ENCODE measurements at places on chromosomes 13 and 19. TPM values are rescaled to one million over a fixed set of nuclear protein-coding genes. Genes with fewer than 3 reads are reported as not detected.

GRCh38 chr13:45847554-45848224 lies 3.9 kb downstream of the SIAH3 start:
- no peak for DNase-seq

DNA sequence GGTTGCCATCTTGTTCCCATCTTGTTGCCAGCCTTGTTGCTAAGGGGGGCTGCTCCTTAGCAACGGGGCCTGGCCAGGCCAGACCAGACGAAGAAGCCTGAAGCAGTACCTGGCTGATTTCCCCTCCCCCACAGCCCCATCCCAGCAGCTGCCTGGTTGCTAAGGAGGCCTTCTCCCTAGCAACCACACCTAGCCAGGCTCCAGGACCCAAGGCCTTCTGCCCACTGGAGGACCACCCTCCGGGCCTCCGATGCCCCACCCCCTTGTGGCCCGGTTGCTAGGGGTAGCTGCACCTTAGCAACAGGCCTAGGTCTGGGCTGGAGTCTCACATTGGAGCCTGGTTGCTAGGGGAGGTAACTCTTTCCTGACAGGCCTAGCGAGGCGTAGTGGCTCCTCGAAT lies 3.9 kb downstream of the PRRG2 start:
- no peak for DNase-seq

- no peak for DNase-seq
Observed at GRCh38 chr19:31518216-31519020, 169.2 kb upstream of the TSHZ3 start.

DNA sequence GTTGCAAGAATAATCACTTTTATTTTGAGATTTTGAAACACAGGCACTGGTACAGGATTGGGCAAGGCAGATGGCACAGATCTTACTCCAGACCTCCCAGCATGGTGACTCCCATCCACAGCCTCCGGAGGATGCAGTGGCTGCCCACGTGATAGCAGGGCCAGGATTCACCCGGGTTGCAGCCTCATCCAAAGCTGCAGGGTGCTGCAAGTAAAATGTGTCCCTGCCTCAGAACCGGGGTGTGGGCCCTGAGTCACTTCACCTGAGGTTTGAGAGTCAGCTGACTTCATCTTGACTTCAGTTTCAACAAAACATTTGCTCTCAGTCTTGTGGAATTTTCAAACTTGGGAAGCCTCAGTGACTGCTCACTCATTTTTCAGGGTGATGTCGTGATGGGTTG lies 201.9 kb downstream of the FGF9 start:
- DNase-seq, result no peak

DNA sequence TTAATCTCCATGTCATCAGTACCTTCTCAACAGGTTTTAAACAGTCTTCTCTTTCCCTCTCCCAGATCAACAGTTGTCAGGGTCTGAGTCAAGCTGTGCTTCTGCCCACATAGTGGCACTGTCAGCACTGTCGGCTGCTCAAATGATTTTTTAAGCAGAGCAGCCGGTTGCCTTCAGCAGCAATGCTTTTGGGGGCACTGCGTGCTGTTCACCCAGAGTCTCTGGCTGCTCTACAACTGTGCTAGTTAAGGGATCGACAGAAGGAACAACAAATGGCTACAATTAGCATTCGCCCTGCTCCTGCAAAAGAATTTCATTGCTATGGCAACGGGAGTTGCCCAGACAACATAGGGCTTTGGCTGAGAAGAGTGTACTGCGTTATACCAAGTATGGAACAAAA lies 412.9 kb downstream of the DIAPH3 start:
- DNase-seq, result no peak

DNA sequence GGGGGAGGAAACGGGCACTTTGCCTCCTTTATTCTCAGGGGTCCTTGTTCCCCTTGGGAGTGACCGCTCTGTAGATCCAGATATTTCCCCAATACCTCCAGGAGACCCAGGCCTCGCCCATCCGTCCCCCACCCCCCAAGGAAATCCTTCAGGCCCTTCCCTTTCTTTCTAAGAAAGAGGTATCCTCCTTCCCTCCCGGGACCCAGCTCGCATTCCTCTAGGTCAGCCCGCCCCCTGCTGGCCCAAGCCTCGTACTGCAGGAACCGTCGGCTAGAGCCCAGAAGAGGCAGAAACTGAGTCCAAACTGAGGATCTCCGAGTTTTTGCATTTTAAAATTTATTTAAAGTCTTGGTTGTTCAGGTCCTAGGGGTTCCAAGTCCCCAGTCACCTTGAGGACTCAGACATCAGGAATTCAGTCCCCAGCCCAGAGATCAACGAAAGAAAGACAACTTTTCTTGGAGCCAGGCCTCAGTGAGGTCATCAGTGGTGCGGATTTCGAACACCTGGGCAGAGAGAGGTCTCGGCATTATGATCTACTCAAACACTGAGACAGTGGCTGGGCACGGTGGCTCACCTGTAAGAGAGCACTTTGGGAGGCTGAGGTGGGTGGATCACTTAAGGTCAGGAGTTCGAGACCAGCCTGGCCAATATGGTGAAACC lies 7.5 kb upstream of the LRFN1 start:
- peak; percentile 68 for DNase-seq

GRCh38 chr13:46554951-46555350 lies 2.0 kb downstream of the LRCH1 start:
- DNase-seq, result no peak

- no peak for DNase-seq
Observed at GRCh38 chr19:1287354-1288225, 1.9 kb downstream of the EFNA2 start.

- DNase-seq, result no peak
Observed at GRCh38 chr19:51337141-51337860, 4.6 kb downstream of the VSIG10L start.

GRCh38 chr19:29505097-29505824 lies 20.5 kb upstream of the VSTM2B start:
- no peak for DNase-seq

GRCh38 chr19:4347521-4347920 lies 4.2 kb downstream of the MPND start:
- DNase-seq, result no peak

GRCh38 chr13:36124236-36124822 lies 6.9 kb downstream of the DCLK1 start:
- no peak for DNase-seq

DNA sequence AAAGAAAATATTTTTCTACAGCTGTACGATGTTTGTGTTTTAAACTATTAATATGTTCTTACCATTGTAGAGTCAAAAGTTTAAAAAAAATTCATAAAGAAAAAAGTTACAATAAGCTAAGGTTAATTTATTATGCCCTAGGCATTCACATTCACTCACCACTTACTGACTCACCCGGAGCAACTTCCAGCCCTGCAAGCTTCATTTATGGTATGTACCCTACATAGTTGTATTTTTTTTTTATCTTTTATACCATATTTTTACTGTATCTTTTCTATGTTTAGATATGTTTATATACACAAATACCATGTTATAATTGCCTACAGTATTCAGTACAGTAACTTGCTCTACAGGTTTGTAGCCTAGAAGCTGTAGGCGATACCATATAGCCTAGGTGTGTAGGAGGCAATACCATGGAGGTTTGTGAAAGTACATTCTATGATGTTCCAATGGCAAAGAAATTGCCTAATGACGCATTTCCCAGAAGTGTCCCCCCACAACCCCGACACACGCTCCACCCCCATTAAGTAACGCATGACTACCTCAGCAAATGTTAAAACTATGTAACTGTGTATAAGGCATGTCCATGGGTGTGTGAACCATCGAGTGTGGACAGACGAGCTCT lies 60.4 kb downstream of the SLITRK6 start:
- no peak for DNase-seq

DNA sequence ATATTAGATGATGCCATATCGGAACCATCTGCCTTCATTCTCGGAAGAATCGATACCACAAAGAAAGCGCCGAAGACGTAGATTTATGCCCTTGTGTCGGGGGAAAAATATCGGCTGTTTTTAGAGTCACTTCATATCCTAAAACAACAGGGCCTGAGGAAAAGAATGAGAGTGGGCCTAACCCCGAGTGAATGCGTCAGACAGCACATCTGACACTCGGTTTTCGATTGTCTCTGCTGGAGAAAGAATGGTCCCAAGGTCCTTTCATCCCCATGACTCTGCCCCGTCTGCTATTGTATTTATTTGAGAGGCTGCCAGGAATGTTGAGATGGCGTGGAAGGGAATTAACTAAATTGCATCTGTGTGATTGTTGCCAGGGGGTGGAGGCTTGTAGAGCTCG lies 46.1 kb downstream of the CHST8 start:
- no peak for DNase-seq

DNA sequence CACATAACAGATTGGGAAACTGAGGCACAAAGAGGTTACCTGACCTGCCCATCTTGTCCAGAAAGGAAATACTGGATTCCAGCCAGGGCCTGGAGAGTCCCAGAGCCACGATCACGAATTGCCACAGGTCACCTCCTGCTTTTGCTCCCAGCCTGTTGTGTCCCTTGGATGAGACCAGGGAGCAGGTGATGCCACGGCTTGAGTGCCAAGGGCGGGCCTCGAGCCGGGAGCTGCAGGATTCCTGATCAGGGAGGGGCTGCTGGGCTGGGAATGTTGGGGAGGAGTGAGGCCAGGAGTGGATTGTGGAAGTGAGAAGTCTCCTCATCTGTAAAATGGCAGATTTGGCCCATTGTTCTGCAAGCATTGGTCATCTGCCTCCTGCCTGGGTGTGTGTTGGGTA lies 29.4 kb downstream of the DNM2 start:
- DNase-seq, result no peak

DNA sequence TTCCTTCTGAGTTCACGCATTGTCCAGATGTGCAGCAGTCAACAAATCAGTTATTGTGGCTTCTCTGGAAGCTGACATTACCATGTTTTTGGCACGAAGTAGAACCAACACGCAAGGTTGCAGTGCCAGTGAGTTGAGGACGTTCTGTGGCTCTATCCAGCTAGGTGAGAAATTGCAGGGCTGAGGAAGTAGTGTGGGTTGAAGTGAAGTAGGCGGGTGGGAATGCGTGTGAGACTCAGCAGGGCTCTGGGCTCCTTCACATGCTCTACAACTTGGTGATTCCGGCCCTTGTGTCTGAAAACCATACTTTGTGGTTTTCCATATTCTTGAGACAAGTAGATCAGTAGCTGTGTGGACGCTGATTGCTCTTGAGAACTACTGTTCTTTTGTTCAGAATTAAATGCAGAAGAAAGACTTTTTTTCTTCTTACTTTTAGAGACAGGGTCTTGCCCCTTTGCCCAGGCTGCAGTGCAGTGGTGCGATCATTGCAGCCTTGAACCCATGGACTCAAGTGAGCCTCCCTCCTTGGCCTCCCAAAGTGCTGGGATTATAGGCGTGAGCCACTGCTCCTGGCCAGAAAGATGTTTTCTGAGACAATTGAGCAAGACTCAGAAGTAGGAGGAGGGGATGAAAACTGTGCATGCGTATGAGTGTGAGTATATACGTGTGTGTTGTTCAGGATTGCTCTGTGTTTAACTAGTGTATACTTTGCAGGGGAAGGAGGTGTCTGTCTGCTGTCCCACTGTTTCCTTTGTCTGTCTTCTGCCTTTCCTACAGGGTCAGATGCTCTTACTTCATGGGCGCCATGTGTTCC lies 46.2 kb downstream of the GATAD2A start:
- DNase-seq, result peak; percentile 21

DNA sequence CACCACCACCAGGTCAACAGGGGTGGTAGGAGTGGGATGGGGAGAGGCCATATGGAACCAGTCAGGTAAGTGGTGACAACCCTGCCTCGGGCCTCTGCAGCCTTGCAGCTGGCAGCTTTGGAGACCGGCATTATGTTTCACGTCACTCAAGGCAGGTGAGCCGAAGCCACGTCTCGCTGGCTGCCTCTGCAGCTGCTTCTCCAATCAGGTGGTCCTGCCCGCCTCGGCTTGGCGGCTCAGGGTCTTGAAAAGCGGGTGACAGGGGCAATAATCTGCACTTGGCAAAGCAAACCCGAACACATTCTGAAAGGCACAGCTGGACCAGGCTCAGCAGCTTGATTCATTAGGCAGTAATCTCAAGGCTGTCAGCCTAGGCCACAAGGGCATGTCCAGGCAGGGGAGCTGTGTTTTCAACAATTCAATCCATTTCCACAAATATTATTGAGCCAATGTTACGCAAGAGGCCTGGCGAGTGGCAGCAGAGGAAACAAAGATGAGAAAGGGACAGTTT lies 77.4 kb upstream of the PCDH8 start:
- DNase-seq, result no peak

- no peak for DNase-seq
Observed at GRCh38 chr13:113607056-113607888, 22.7 kb downstream of the TFDP1 start.

- no peak for DNase-seq
Observed at GRCh38 chr13:111846391-111847159, 220.4 kb upstream of the SOX1 start.

- no peak for DNase-seq
Observed at GRCh38 chr13:35838356-35838755, 292.8 kb downstream of the DCLK1 start.

DNA sequence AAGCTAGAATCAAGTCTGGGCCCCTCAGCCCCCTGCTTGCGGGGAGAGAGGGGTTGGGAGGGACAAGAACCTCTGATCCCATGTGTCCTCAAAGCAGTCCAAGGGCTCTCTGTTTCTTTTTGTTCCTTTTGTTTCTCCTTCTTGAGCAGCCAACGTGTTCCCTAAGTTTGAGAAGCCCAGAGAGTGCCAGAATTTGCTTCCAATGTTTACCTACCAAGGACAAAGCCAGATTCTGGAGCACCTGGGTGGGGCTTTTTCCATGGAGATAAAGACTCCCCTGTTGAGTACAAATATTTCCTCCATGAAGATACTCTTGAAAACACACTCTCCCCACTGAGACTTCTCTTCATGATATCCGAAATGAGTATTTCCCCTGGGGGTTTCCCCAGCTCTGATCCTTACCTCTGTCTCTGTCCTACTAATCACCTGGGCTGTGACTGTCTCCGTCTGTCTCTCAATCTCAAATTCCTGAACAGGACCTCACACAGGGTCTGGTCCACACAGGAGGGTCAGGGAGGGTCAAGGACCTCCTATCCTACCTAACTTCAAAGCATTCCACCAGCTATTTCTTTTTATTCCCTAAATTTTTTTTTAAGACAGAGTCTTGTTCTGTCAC lies 27.4 kb downstream of the CD177 start:
- no peak for DNase-seq

Gene ATP4B
- total RNA-seq, result not detected

Gene LCP1
- 758 TPM for total RNA-seq

Gene SMG9
- total RNA-seq, result 89.2 TPM

Gene IGFL2
- 0.23 TPM for total RNA-seq

Gene SLITRK6
- not detected for total RNA-seq

Gene ERICH4
- total RNA-seq, result not detected

Gene FBXO27
- 0.12 TPM for total RNA-seq

Gene FOXA3
- total RNA-seq, result 0.27 TPM

Gene CGB2
- total RNA-seq, result not detected

Gene TMEM150B
- 0.71 TPM for total RNA-seq

Gene HIF3A
- total RNA-seq, result not detected

Gene IGSF23
- not detected for total RNA-seq

Gene MBD3L3
- not detected for total RNA-seq

Gene ZNF599
- 2.3 TPM for total RNA-seq

Gene ZNF426
- 10.2 TPM for total RNA-seq

Measured in activated T-helper 1 cell treated with anti-CD3 and anti-CD28 coated beads, Interleukin-12 subunit alpha, Interleukin-12 subunit beta, Interleukin-2, Interleukin-4 antibody, amounts not matched to agents 30 ng/mL and 10 ng/mL and 1 ng/mL, durations not matched to agents 14 hours and 24 hours and 36 hours (primary cell).